ENCODE measurements at places on chromosomes 1 and 21. TPM values are rescaled to one million over a fixed set of nuclear protein-coding genes. Genes with fewer than 3 reads are reported as not detected.

FCRLB gene
- 2.9 TPM for total RNA-seq

LPAR3 gene
- total RNA-seq: 2.6 TPM

SDCCAG8 gene
- total RNA-seq: 33.5 TPM

CD55 gene
- 29.4 TPM for total RNA-seq

MNDA gene
- total RNA-seq: not detected

S1PR1 gene
- 12.9 TPM for total RNA-seq

PNRC2 gene
- total RNA-seq: 108 TPM

SLC45A1 gene
- 1.9 TPM for total RNA-seq

HPCA gene
- not detected for total RNA-seq

HSD3B1 gene
- total RNA-seq: not detected

UBL4B gene
- total RNA-seq: not detected

MAGI3 gene
- total RNA-seq: 8.7 TPM

PAX7 gene
- total RNA-seq: not detected

LCE3D gene
- total RNA-seq: not detected
